Esophagus squamous epithelium (tissue), 5 donors: ENCODE measurements at places on chromosomes 4 and X.

GRCh38 chr4:33149658-33150524 is 2429.7 kb downstream of the PCDH7 start:
- DNase-seq, result no peak

GRCh38 chrX:112067601-112068000 is 15.0 kb downstream of the TRPC5 start:
- no peak for DNase-seq

DNA sequence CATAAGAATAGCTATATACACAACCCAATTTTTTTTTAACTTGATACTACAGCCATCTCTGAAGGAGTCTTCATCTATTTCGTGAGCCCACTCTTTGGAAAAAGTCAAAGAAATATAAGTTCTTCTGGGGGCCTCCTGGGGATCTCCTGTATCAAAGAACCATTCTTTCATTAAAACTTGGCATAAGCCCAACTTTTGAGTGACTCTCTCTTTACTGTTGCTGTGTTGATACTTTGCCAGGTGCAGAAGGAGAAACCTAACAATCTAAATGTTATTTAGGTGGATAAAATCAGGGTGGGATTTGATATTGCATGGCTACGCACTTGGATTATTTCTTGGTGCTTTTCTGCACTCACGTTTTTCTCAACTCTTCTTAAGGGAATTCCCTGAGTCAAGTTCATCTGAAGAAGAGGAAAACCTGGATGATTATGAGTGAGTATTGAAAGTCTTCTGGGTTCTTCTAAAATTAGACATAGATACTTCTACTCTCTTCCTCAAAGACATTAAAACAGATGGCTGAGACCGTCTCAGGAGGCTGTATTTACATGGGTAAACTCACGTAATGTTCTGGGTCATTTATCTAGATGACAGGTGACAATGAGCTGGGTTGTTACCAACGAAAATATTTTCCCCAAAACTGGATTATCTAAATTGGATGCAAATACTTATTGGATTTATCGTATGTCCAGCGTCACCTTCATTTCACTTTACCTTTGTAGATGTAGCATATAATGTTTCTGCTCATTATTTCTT is 25.2 kb downstream of the BMX start:
- no peak for DNase-seq

DNA sequence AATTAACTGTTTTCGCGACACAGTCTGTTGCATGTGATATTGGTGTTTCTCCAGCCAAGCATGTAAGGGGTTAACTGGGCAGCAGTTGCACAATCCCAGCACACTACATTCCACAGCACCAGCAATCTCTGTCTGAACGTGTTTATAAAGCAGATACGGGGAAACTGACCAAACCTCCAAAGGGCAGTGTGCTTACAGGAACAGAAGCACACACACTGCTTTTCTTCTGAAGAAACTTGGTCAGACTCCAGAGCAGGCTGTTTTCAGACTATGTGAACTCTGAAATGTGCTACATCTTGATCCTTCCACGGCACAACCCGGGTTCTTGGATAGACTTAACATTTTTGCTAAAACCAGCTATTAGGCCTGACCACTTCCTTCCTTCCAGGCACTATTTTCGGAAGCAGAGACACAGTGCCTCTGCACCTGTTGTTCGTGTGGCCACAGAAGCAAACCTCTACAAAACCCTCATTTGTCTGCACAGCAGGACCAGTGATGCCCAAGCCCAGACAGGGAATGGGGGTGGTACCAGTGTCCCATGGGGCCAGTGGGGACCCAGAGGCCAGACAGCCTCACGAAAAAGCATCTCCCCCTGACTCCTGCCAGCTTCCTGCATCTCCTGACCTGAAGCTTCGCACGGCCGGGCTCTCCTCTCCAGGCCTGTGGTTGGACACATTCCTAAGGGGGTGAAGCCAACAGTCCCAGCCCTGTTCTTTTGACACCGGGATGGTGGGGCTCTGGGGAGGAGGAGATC is 90.1 kb downstream of the IRF2 start:
- DNase-seq, result peak; percentile 3

DNA sequence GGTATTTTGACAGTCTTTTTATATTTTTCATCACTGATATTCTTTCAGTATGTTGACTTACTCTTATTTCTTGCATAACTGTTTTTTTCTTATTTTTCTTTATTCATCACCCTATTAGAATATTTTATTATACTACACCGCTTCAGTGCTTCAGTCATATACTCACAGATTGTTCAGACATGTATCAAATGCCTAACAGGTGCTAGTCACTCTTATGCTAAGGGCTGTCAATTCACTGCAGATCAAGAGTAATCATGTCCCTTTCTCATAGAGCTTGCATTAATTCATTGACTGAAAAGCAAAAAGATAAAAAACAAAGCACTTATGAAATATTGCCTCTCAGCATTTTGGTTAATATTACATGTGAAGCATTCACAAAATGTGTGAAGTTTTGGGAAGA is 1435.6 kb downstream of the STIM2 start:
- no peak for DNase-seq

DNA sequence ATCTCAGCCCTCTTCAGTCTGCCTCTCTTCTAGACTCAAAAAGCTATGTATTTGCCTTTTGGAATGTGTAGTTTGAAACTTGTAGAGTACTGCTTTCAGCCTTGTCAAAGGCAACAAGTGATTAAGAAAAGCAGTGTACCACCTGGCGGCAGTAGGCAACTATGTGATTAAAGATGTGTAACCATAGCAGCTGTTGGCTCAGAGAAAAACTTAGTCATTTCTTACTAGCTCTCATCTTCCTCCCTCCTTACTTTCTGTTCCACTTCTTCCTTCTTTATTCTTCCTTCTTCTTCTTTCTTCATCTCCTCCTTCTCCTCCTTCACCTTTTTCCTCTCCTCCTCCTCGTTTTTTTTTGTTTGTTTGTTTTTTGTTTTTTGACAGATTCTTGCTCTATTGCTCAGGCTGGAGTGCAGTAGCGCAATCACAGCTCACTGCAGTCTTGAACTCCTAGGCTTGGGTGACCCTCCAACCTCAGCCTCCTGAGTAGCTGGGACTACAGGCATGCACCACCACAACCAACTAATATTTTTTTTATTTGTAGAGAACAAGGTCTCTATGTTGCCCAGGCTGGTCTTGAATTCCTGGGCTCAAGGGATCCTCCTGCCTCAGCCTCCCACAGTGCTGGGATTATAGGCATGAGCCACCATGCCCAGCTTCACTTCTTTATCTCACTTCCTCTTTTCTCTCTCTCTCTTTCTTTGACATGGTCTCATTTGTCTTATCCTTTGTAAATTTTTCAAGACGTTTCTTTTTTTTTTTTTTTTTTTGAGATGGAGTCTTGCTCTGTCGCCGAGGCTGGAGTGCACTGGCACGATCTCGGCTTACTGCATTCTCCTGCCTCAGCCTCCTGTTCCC is 32.6 kb downstream of the ABHD18 start:
- no peak for DNase-seq

- DNase-seq, result no peak
Measured at GRCh38 chr4:184748251-184748652, 14.4 kb upstream of the CENPU start.

DNA sequence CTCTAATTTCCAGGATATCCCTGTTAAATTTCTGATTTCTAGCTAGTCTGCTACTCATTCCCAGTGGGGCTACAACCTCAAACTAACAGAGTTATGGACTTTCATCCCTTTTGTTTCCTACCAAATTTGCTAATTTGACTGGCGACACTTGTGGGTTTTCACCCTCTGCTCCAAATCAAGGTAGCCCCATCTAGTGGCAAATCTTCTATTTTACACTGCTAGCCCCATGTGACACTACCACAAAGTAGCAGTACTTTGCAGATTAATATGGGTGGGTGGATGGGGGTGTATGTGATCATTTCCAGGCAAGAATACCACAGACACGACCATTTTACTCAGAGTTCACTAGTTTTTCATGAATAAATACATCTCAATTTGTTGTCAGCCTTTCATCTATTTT is 150.3 kb downstream of the MSL3 start:
- DNase-seq, result no peak

GRCh38 chr4:38275331-38276100 is 315.3 kb downstream of the PTTG2 start:
- no peak for DNase-seq

GRCh38 chrX:72027024-72027913 is 104.4 kb downstream of the RTL5 start:
- DNase-seq, result no peak

DNA sequence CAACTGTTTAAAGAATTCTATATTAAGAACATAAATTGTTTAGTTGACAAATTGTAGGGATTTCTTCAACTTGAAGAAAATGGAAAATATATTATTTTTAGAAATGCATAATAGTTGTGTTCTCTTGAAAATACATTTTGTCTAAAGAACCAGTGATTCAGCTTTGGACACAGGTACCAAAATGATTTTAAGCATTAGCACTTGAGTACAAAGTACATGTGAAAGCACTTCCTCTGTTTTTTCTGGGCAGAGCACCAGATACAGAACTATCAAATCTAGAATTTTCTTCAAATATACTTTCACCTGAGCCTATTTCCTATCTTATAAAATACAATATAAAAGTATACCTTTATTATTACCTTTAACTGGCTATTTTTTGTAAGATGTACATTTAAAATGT is 539.8 kb downstream of the ADGRL3 start:
- DNase-seq, result no peak

- no peak for DNase-seq
Measured at GRCh38 chrX:81957900-81958545, 756.1 kb downstream of the SH3BGRL start.

- no peak for DNase-seq
Measured at GRCh38 chr4:73653695-73654106, 33.5 kb upstream of the RASSF6 start.

- no peak for DNase-seq
Measured at GRCh38 chr4:185941461-185941860, 127.5 kb upstream of the TLR3 start.

- DNase-seq, result no peak
Measured at GRCh38 chrX:136868283-136869055, 12.1 kb downstream of the RBMX start.

DNA sequence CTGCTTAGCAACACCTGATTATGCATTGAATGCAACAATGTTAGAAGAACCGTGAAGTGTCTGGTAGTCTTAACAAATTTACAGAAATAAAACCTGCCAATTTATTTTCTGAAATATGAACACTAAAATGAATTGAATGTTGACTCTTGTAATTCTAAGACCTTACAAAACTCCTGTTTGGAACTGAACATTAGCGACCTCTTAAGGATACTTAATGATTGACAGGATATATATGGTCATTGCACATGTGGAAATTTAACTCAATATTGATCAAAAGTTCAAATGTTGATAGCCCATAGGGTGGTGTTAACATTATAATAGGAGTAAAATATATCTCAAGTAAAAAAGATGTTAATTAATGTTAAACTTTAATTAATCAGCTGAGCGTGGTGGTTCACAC is 79.1 kb downstream of the TECRL start:
- no peak for DNase-seq

DNA sequence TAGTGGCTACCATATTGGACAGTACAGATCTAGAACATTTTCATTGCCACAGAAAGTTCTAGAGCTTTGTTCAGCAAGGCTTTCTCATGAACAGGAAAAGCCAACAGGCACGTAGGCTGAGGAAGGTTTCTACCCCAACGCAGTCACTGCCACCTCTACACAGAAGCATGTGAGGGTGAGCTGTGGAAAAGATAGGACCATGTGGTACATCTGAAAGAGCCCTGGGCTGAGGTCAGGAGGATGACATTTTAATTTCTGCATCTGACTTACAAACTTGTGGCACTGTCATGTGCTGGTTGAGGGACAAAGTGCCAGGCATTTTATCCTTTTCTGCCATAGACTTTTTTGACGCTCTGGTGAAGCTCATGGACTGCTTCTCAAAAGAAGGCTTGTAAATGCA is 454.2 kb downstream of the BCOR start:
- DNase-seq, result no peak

- DNase-seq, result no peak
Measured at GRCh38 chr4:120304801-120305200, 238.2 kb upstream of the MAD2L1 start.

DNA sequence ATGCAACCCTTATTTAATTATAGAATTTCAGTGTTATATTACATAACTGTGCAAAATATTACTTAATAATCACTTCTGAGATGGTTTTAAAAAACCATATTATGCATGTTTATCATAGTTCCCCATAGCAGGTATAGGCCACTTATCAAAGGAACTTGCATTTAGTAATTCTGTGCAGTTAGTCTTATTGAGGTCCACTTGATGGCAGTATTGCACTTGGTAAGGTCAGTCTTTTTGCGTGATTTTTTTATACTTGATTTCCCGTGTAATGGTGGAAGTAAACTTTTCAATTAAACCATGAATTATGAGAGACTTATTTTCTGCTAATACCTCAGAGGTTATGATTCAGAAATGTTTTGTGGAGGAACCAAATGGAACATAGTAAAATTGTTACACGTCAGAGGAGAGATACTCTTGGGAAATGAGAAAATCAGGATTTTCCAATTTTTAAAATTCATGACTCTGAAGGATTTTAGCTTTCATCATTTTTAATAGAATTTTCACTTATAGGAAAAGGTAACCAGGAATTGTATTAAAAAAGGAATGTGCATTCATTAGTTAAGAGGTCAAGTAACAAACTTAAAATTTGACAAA is 230.0 kb downstream of the CCSER1 start:
- no peak for DNase-seq
